A172 (cell line): ENCODE measurements at places on chromosomes 1 and 21.

GRCh38 chr1:103529746-103530145, 4.2 kb downstream of the RNPC3 start:
- peak; percentile 19 for DNase-seq

DNA sequence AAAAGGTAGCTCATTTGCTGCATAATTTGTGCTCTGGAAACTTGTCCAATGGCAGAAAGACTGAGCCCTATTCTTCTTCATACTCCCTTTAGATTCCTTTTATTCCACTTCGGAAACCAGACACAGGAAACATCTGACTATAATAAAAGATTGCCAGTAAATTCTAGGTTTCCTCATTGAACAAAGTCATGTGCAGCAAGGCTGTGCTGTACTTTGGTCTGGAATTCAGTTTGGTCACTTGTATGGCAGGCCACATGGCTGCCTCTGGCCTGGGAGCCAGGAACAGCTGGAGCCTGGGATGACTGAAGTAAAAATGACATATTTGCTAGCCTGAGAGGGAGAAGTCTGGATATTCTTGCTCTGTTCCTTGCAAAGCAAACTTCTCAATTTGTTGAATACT, 79.6 kb downstream of the ST3GAL3 start:
- no peak for DNase-seq

DNA sequence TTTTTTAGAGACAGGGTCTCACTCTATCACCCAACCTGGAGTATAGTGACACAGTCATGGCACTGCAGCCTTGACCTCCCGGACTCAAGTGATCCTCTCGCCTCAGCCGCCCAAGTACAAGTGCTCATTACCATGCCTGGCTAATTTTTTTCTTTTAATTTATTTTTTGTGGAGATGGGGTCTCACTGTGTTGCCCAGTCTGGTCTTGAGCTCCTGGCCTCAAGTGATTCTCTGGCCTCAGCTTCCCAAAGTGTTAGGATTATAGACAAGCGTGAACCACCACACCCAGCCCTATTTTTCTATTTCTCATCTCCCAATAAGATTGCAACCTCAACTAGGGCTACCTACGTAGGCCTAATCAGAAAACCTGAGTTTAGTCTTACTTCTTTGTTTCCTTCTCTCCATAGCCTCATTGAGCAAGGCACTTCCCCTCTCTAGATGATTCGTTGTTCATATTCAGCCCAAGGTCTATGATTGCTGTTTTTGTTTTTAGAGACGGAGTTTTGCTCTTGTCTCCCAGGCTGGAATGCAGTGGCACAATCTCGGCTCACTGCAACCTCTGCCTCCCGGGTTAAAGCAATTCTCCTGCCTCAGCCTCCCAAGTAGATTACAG, 1.1 kb upstream of the KPNA6 start:
- DNase-seq = no peak

DNA sequence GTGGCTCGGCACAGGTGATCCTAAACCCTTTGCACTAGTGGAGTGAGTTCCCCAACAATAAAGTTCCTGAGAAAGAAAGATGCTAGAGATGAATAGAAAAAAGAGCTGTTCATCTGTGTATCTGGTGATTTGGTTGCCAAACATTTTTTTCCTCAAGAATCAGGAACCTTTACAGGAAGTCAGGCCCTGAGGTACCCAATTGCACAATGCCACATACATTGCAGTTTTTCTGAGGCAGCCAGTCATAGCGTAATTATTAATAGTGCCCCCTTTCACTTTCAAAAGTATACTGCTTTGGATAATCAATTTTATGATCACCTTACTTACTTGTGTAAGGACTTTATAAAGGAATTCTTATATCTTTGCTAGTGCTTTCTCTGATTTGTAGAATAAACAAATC, 346.3 kb upstream of the POU3F1 start:
- no peak for DNase-seq

- DNase-seq = no peak
These were observed 10.1 kb upstream of the CACYBP start for GRCh38 chr1:174989536-174990220.
